ENCODE measurements at places on chromosomes 7 and 10.
A peak's percentile ranks its signal among the peaks of the same experiment; 100 is the strongest.

GRCh38 chr7:50832744-50833143 is 50.0 kb upstream of the GRB10 start:
- DNase-seq = no peak

DNA sequence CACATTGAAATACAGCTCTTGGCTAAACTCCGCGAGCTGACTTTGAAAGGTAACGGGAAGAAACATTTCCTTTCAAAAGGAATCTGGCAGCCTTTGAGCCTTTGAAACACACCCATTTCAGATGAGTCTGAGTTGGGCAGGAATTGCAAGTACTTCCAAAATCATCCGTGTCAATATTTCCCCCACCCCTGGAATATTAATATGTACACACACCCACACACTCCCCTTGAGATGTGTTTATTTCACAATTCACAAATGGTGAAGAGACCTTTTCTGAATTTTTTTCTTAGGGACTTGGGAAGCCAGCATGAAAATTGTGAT is 438.7 kb upstream of the NRP1 start:
- no peak for DNase-seq

DNA sequence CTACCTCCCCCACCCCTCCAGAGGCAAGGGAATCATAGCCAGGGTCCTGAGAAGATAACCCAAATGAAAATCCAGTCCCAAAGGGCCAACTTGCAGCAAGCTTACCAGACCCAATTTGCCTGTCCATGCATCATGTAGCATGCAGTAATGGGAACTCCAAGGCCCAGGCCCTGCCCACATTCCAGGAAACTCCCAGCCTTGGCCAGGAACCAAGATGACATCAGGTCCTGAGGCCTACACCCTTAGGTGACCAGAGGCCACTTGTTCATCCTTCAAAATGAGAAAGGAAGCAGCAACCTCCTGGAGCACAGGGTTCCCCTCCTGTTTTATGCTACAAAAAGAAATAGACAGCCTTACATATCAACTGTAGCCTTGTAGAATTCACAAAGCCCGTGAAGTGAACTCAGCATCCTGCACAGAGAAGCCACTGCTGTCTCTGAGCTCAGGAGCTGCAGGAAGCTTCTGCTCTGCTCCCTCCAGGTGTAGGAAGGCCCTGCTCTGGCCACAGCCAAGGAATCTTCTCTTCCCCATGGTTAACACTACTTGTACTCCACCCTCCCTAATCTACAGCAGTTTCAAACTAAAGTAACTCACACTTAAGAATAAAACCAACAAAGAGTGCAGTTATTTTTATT is 30.3 kb upstream of the GRB10 start:
- no peak for DNase-seq

GRCh38 chr7:27154369-27154768 is 2.0 kb upstream of the HOXA3 start:
- DNase-seq = no peak

GRCh38 chr10:104935656-104936055 is 294.6 kb downstream of the SORCS3 start:
- no peak for DNase-seq

GRCh38 chr7:2971914-2972834 is 71.5 kb downstream of the CARD11 start:
- DNase-seq = no peak

GRCh38 chr10:1057106-1057657 is 997 bp downstream of the WDR37 start:
- peak; percentile 29 for DNase-seq

DNA sequence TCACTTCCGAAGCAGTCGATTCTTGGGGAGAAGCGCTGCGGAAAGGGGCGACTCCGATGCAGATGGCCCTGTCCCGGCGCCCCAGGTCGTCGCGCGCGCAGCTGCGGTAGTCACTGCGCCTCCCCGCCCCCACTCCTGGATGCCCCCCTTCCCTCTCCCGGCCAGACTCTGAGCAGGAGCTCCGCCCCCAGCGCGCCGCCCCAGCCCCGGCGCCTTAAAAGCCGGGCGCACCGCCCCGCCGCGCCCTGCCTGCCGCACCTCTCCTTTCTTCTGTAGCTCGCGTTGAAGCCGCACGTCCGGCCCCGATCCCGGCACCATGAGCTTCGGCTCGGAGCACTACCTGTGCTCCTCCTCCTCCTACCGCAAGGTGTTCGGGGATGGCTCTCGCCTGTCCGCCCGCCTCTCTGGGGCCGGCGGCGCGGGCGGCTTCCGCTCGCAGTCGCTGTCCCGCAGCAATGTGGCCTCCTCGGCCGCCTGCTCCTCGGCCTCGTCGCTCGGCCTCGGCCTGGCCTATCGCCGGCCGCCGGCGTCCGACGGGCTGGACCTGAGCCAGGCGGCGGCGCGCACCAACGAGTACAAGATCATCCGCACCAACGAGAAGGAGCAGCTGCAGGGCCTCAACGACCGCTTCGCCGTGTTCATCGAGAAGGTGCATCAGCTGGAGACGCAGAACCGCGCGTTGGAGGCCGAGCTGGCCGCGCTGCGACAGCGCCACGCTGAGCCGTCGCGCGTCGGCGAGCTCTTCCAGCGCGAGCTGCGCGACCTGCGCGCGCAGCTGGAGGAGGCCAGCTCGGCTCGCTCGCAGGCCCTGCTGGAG is at the start of gene INA:
TSS of gene INA (plus strand) at position 243 of the 817 bp plus-strand sequence. CDS start at position 317, 74 bp downstream.
- DNase-seq = no peak

DNA sequence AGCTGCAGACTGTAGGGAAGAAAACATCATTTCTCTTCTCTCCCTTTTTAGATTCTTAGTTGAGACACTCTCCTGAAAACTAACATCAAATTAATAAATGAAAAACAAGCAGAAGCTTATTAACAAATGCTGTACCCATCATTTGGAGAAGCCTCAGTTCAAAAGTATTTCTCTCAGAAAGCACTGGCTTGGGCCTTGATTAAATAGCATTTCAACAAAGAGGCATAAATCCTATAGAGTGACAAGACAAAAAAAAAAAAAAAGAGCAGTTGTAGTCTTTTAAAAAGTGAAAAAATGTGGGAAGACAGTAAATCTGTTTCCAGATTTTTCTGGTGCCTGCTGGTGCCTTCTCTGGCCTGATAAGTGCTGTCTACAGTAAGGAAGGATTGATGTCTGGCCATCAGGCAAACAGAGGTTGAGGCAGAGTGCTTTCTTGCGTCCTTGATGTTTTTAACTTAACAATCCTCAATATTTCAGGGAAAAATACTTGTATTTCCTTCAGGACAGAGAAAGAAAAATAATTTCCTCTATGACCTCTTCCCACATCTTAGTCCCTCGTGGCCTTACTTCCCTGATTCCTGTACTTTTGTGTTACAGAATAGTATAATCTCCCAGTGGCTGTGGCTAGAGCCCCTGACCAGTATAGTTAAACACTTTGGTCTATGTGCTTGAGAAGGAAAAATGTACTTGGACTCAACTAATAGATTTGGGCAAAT is 300.5 kb downstream of the HGF start:
- no peak for DNase-seq

- no peak for DNase-seq
Measured at GRCh38 chr10:48474765-48475365, 130.0 kb downstream of the ARHGAP22 start.

- DNase-seq = no peak
Measured at GRCh38 chr7:14959339-14959738, 56.8 kb upstream of the DGKB start.

- no peak for DNase-seq
Measured at GRCh38 chr7:66100408-66101050, 14.1 kb upstream of the CRCP start.

- no peak for DNase-seq
Measured at GRCh38 chr10:6224781-6225180, 22.0 kb downstream of the PFKFB3 start.

GRCh38 chr7:130201796-130202195 is 3.4 kb downstream of the TMEM209 start:
- no peak for DNase-seq

GRCh38 chr7:908159-908581 is 31.8 kb downstream of the GET4 start:
- no peak for DNase-seq

DNA sequence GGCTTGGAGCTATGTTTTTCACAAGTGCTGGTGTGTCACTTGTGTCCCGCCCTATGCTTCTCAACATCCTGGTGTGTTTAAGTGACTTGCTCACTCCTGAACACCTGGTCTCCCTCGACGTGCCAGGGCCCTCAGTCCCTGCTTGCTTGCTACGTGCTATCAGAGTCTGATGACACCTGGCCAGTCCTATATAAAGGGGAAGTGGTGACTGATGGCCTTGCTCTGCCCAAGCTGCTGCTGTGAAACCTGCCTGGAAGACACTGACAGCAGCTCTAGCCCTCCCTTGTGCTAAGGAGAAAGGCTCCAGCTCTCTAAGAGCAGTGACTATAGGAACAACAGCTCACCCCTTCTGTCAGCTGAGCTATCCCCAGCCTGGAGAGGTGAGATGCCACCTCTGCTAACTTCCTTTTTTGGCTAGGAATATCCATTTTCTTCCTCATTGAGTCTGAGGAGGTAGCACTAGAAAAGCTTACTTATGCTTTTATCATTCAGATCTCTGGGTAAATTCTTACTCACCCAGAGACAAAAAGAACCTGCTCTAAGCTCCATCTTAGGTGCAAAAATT is 77.2 kb upstream of the PLXNA4 start:
- no peak for DNase-seq

- peak; percentile 36 for DNase-seq
Measured at GRCh38 chr10:93224005-93224779, 150.5 kb downstream of the CYP26A1 start.

DNA sequence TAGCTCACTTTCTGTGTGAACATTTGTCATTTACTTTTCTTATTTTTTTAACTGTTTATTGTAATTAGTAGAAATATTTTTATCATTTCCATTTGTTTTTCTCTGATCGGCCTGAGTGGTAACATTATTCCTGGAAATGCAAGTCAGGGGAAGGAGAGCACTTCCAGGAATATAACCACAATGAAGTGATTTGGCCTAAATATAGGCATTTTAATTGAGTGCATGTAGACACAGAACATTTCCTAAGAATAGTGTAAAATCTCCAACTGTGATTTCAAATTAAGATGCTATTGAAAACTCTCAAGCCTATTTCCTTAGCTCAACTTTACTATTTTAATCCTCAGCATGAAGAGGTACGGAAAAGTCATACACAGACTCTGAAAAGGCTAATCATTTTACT is 86.5 kb upstream of the SKAP2 start:
- no peak for DNase-seq

DNA sequence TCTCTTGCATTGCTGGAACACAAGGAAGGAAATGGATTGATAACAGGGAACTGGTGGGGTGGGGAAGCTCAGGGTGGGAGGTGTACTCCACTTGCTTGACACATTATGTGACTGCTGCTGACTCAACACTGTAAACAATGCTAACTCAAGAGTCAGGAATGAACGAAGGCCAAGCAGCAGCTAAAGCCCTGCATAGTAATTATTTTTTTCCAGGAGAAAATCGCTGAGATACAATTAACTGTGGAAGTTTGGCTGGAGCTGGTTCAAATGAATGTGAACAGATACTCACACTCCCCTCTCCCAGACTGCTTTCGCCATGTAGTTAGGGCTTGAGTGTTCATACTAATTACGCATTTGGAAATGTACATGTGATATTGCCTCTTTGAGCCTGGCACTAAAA is 170.9 kb upstream of the AOAH start:
- DNase-seq = no peak

DNA sequence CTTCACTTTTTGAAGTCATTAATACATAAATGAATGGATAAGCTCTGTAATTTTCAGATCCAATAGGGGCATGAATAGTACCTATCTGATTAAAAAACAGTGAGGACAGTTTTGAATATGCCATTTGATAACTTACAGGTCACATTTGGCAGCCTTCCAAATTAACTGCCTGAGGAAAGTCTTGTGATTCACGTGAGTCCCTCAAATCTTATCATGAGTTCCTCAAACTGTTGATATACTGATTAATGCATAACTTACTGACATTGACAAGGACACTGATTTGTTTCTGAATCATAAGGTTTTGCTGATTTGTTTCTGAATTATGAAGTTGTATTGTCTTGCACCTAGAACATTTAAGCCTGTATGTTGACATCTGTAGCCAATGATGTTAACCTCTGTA is 55.1 kb downstream of the ANKMY2 start:
- no peak for DNase-seq

GRCh38 chr10:112303528-112303927 is 20.3 kb downstream of the TECTB start:
- DNase-seq = no peak

DNA sequence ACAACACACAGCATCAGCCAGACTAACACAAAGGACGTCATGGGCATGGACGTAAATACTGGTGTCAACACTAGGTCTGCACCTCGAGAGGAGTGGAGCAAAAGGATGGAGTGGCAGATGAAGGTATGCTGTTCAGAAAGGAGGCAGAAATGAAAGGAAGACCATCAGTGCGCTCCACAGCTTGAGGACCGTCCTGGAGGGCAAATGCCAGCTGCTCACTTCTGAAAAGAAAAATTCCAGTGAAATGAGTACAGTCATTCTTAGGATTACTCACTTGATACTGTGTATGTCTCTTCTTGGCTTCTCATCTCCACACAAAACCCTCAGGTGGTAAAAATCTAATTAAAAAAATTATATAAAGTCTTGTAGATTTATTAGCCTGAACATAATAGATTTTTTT is 44.8 kb downstream of the EGFR start:
- DNase-seq = no peak

DNA sequence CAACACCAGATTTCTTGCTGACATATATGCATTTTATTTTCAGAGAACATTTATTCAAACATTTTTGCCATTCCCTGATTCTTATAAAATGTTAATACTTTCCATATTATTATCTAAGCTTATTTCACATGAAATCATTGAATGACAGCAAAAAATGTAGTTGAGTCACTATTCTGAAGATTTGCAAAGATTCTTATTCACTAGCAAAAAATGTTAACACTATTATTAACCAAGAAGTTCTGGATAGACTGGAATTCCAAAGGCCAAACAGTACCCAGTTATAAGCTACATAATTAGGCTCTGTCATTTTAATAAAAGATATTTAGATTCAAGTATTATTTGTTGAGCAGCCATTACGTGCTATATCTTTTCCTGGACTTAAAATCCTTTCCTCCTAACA is 4.3 kb downstream of the GSTO2 start:
- DNase-seq = no peak

DNA sequence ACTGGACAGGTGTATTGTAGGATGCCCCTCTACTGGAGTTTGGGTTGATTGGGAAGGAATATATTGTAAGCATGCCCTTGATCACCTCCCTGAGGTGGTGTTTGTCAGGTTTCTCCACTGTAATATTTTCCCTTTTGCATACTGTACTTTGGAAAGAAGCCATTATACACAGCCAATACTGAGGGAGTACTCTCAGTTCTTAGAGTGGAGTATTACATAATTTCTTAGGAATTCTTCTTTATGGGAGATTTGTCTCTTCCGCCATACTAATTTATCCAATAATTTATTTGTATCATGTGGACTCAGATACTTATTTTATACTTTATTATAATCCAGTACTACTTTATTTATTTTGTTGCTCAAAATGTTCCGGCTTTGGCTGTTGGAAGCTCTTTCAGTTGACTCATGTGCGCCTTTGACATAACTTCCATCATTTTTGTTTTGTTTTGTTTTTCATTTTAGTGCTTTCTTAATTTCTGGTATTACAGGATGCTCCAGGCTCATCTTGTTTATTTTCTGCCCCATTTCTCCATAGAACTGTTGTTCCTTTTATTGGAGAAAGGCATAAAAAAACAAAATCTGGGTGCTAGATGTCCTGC is 29.7 kb downstream of the MKLN1 start:
- no peak for DNase-seq
